Activated CD4-positive, CD25-positive, alpha-beta regulatory T cell (primary cell): ENCODE measurements at places on chromosomes 1 and 21.

DNA sequence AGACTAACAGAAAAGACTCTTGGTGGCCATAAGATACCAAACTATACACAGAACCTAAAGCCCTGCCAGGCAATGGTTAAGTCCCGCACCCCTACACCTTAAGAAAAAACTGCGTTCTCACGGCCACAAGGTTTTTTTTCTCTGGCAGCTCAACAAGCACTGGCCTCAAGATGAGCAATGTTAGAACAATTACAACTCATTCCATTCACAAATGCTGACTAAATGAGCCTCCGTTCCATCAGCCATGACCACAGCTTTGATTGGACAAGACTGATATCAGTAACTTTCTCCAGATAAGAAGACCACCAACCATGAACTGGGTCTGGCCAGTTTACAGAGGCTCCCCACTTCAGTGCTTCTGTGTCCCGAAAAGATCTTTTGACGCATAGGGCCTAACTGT is 31.9 kb downstream of the SEC16B start:
- no peak for DNase-seq

- no peak for DNase-seq
Observed at GRCh38 chr1:232998646-232999045, 48.2 kb downstream of the NTPCR start.

DNA sequence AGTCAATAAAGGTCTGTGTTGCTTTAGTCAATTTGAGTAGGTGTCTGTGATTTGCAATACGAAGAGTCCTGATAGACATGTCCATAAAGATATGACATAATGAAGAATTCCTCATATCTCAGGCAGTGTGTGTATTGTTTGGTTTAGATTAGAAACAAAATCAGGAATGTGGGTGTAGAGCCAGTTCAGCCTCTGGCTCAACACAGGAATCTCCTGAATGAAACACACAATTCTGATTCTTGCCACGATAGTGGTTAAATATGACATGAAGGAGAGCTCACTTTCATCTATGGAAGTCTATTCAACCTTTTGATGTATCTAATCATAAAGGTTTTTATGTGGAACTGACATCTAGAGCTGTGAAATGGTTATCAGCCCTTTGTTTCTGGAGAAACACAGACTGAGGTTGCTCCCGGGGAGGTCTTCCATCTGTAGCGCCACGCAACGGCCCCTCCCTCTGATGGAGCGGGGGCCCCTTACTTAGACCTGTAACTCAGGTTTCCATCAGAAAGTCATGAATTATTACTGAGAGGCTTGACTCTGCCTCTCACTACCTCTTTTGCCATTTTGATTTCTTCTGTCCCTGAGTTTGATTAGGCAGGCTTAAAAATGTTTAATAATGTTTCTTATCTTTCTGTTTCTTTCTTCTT is 19.5 kb downstream of the TSPAN2 start:
- DNase-seq, result no peak

- no peak for DNase-seq
Observed at GRCh38 chr1:229199261-229200243, 71.4 kb upstream of the RAB4A start.

GRCh38 chr1:26225033-26225831 is 8.8 kb upstream of the CEP85 start:
- DNase-seq, result no peak
